ENCODE measurements at places on chromosomes 2 and 18. TPM values are rescaled to one million over a fixed set of nuclear protein-coding genes. Genes with fewer than 3 reads are reported as not detected.

The RPIA gene
- 13.7 TPM for total RNA-seq

The MPP4 gene
- 0.69 TPM for total RNA-seq

The LOXL3 gene
- 14.6 TPM for total RNA-seq

The OTOS gene
- total RNA-seq = not detected

The CCDC141 gene
- 18.0 TPM for total RNA-seq

The CCDC121 gene
- 11.1 TPM for total RNA-seq

The SOX11 gene
- 9.8 TPM for total RNA-seq

The COL5A2 gene
- 964 TPM for total RNA-seq

The SULT1C2 gene
- total RNA-seq = 3.3 TPM

The HTR2B gene
- 3.0 TPM for total RNA-seq

The ERFE gene
- total RNA-seq = 0.79 TPM

The RND3 gene
- 139 TPM for total RNA-seq

The MORN2 gene
- 15.3 TPM for total RNA-seq

The BCL11A gene
- total RNA-seq = 10.9 TPM

The STK16 gene
- 11.2 TPM for total RNA-seq

The DYSF gene
- 19.0 TPM for total RNA-seq

The RTN4 gene
- total RNA-seq = 288 TPM

The TMEM200C gene
- 2.2 TPM for total RNA-seq

The CPO gene
- total RNA-seq = 0.53 TPM

The COLEC11 gene
- total RNA-seq = 2.9 TPM

The CD207 gene
- not detected for total RNA-seq

The TWIST2 gene
- 20.5 TPM for total RNA-seq

The POTEJ gene
- total RNA-seq = not detected

The RBM45 gene
- total RNA-seq = 30.8 TPM

The WIPF1 gene
- total RNA-seq = 43.1 TPM

The AKAIN1 gene
- total RNA-seq = not detected

The C1GALT1C1L gene
- total RNA-seq = 2.2 TPM

The RNF25 gene
- total RNA-seq = 20.6 TPM

The PPP1R1C gene
- total RNA-seq = 3.4 TPM

The PLEK gene
- total RNA-seq = 12.4 TPM

The CFC1 gene
- not detected for total RNA-seq

The NXPH2 gene
- total RNA-seq = 1.5 TPM

The IL1F10 gene
- not detected for total RNA-seq

The SCYGR5 gene
- not detected for total RNA-seq

The UGT1A5 gene
- total RNA-seq = 0.79 TPM

The SCYGR4 gene
- not detected for total RNA-seq

The ABCB11 gene
- total RNA-seq = 0.11 TPM

The MROH2A gene
- 0.32 TPM for total RNA-seq

The C2orf72 gene
- 3.7 TPM for total RNA-seq

The SCN2A gene
- 5.3 TPM for total RNA-seq

The SP140L gene
- total RNA-seq = 16.8 TPM

The SERPINB4 gene
- total RNA-seq = not detected

All from urinary bladder (tissue), 4 donors.